ENCODE measurements at places on chromosomes 2 and 18. TPM values are rescaled to one million over a fixed set of nuclear protein-coding genes. Genes with fewer than 3 reads are reported as not detected.

- no peak overlapping the region for H3K27ac ChIP-seq
- no peak overlapping the region for H3K4me3 ChIP-seq
- no peaks in the 10 kb centered on the region for H3K36me3 ChIP-seq
- no peaks in the 10 kb centered on the region for H3K4me1 ChIP-seq
- peaks cover 71% of the 10 kb centered on the region for H3K27me3 ChIP-seq
These were observed 6.1 kb upstream of the PAX3 start for GRCh38 chr2:222304737-222305515.

- no peak overlapping the region for H3K4me3 ChIP-seq
- peak overlapping the region; percentile 47 for H3K27ac ChIP-seq
- DNase-seq, result peak; percentile 60
- H3K27me3 ChIP-seq, result no peaks in the 10 kb centered on the region
- H3K4me1 ChIP-seq, result peaks cover 58% of the 10 kb centered on the region
These were observed 28.0 kb downstream of the KCNK3 start for GRCh38 chr2:26720322-26721114.

GRCh38 chr2:169741-170140 is 94.1 kb downstream of the SH3YL1 start:
- H3K36me3 ChIP-seq, result no peaks in the 10 kb centered on the region
- H3K27ac ChIP-seq, result no peak overlapping the region
- no peak for DNase-seq
- no peaks in the 10 kb centered on the region for H3K4me1 ChIP-seq

DNA sequence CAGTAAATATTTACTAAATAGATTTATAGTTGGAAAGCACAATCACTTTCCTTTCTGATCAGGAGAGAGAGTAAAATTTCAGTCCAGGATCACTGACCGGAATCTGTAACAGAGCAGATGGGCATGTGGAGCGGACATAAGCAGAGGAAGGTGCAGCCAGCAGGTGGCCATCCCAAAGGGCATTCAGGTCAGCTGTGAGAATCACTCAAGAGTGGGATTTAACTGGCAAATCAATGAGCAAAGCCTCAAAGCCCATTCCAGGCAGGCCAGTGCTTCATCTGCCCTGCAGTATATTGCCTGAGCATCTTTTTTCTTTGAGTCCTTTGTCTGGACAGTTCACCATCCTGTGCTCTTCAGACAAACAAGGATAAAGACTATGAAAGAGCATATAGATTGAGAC is 166.4 kb upstream of the SLC14A2 start:
- no peak overlapping the region for H3K27ac ChIP-seq
- no peak overlapping the region for H3K4me3 ChIP-seq
- H3K27me3 ChIP-seq, result no peaks in the 10 kb centered on the region

DNA sequence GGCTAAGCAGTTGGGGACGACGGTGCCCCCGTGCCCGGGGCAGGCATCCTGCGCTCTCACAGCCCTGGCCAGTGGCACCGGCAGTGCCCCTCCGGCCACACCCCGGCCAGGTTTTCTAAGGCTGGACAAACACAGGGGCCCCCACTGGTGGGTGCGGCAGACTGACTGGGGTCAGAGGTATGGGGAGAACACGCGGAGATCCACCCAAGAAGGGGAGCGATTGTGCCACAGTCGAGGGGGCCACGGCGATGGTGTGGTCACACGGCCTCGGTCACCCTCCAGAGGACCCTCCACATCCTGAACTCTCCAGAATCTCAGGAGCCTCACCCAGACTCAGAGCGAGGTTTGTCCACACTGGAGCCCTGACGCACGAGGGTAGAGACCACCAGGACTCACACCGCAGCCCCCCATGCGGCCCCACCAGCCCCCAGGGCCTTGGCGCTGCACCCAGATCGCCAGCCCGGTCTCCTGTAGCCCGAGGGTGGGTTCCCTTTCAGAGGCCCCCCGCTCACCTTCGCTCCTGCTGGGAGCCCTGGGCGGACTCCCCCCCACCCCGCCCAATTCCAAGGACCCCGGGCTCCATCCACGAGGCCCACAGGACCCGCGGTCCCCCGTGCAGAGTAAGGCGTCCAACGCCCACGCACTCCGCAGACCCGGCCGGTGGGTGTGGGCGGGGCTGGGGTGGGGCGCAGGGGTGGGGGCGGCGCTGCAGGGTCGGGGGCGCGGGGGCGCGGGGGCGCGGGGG is 15.2 kb downstream of the PDCD1 start:
- no peak overlapping the region for H3K27ac ChIP-seq
- H3K36me3 ChIP-seq, result no peaks in the 10 kb centered on the region
- peaks cover 51% of the 10 kb centered on the region for H3K27me3 ChIP-seq
- DNase-seq, result no peak
- no peak overlapping the region for H3K4me3 ChIP-seq

DNA sequence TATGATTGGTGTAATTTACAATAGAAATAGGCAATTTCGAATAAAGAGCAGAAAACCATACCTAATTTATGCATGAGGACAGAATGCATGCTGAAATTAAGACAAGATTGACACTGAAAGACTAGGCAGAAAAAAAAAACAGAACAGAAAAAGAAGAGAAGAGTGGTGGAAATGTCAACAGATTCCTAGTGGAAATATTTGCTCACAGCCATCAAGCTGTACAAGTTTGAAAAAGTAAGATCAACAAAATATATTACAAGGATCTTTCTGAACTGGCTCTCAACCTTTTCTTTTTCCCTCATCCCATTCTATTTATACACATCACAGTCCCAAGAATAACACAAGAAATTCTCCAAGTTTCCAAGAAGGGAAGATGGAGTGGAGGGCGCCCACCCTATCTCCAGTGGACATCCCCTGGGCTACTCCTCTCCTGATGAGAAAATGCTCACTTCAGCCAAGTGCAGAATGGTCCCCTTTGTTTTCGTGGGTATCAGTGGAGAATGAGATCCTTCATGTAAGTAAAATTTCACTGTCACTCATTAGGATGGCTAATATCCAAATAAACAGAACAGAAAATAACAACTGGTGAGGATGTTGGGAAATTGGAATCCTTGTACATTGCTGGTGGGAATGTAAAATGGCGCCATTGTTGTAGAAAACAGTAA is 51.0 kb upstream of the ZNF532 start:
- DNase-seq, result no peak
- no peaks in the 10 kb centered on the region for H3K4me1 ChIP-seq
- H3K27me3 ChIP-seq, result no peaks in the 10 kb centered on the region
- H3K36me3 ChIP-seq, result no peaks in the 10 kb centered on the region

DNA sequence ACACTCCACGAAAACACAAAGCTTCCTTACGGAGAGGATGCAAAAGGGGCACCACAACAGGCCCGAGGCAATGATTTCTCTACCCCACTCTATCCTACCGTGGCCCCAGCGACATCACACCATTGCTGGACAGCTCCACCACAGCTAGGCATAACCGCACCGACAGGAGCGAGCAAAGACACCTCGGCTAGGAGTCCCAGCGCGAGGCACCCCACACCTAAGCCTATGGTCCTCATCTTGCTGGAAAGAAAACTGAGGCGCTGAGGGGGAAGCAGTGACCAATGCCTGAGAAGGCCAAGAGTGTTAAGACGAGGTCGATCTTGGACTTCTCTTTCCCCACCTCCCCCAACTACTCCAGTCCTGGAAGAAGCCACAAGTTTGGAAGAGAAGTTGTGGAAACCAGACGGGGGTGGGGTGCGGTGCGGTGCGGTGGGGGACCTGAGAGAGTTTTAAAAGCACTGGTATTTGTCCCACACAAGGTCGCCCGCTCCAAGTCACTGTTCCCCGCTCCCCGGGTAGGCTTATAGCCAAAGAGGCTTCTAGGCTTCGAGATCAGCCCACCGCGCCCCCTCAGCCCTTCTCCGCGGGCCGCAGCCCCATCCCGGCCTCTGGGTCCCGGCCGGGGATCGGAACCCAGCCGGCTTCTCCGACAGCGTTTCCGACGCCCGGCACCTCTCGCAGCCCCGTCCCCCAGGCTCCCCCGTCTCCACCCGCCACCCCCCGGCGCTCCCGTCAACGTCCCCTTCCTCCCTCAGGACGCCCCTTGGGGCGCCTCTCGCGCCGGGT is 766 bp downstream of the PDE6D start:
- peak overlapping the region; percentile 78 for H3K4me3 ChIP-seq
- DNase-seq, result no peak

DNA sequence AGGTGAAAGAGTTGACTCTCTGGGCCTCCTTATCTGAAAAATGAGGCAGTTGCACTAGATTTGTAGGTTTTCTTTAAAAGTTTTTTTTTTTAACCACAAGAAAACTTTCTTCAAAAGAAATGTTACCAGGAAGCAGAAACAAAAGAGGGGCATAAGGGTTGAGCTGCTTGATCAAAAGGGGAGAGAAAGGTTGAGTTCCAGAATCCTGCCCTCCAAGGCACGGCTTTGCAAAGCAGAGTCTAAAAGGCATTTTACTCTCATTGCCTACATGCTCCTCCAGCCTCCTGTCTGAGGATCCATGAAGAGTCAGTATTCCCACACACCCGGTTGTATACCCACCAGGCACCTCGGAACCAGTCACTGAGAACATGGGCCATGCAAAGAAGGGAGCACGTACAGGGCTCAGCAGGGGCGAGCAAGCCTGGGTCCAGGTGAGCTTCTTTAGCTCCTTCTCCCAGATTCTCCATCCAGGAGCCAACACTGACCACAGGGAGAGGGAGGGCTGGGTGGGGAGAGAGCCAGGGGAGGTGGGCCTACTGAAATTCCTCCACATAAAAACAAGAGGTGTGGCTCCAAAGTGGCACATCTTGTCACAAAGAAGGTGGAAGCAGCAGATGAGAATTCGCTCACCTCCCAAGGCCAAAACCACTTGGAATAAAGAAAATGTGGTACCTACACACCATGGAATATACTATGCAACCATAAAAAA is 116.0 kb upstream of the EPC2 start:
- no peaks in the 10 kb centered on the region for H3K27me3 ChIP-seq
- no peak for DNase-seq
- no peak overlapping the region for H3K4me3 ChIP-seq
- no peak overlapping the region for H3K27ac ChIP-seq
- H3K4me1 ChIP-seq, result no peaks in the 10 kb centered on the region

GRCh38 chr2:112187805-112188596 is 49.8 kb downstream of the FBLN7 start:
- no peaks in the 10 kb centered on the region for H3K36me3 ChIP-seq
- no peaks in the 10 kb centered on the region for H3K27me3 ChIP-seq
- no peaks in the 10 kb centered on the region for H3K4me1 ChIP-seq
- H3K27ac ChIP-seq, result no peak overlapping the region
- DNase-seq, result no peak

- H3K4me1 ChIP-seq, result no peaks in the 10 kb centered on the region
- H3K27ac ChIP-seq, result no peak overlapping the region
- H3K4me3 ChIP-seq, result no peak overlapping the region
- peaks cover 43% of the 10 kb centered on the region for H3K27me3 ChIP-seq
- no peaks in the 10 kb centered on the region for H3K36me3 ChIP-seq
These were observed 125.0 kb downstream of the CACNB4 start for GRCh38 chr2:151973901-151974199.

DNA sequence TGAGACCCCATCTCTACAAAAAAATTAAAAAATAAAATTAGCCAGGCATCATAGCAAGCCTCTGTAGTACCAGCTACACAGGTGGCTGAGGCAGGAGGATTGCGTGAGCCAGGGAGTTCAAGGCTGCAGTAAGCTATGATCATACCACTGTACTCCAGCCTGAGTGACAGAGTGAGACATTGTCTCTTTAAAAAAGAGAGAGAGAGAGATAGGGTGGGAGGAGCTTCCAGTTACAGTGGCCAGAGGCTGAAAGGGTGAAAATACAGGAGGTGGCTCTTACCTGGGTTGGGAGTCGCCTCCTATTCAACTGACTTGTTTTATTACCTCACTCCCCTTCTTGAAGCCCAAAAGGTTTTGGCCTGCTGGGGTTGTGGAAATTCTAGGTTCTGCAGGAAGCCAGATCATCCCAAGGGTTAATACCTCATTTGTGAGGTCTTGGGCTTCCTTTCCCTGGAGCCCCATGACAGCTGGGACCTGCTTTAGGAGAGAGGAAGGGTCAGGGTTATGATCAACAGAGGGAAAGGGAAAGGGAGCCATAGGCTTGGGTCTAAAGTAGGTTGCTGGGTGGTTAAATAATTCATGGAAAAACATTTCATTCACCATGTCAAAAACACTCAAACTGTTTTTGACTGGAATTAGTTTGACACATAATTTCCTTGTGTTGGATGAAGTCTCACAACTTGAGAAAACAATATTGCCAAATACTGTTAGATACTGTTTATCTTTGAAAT is 17.4 kb downstream of the DYNC2LI1 start:
- no peak overlapping the region for H3K4me3 ChIP-seq
- 0 out of 2 replicates have a peak, but pooled peaks cover 3% of the 10 kb centered on the region for H3K36me3 ChIP-seq
- DNase-seq, result no peak
- no peak overlapping the region for H3K27ac ChIP-seq
- no peaks in the 10 kb centered on the region for H3K4me1 ChIP-seq
- no peaks in the 10 kb centered on the region for H3K27me3 ChIP-seq

DNA sequence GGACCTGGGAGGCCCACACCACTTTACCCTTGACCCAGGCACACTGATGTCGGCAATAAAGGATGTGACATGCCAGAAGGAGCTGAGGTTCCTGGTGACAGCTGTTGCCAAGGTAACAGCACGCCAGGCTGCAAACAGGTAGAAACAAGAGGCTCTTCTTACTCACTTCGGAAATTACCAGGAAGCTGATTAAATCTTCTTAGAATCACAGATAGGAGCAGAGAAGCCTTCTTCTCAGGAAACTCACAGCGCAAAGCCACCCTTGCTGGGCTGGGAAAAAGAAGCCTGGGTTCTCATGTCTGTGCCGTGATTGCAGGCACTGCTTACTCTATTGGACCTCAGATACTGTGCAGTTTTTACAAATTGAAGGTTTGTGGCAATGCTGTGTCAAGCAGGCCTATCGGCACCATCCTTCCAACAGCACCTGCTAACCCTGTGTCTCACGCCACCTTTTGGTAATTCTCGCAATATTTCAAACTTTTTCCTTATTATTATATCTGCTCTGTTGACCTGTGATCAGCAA is 61.0 kb upstream of the TAF1B start:
- no peaks in the 10 kb centered on the region for H3K36me3 ChIP-seq
- H3K27me3 ChIP-seq, result no peaks in the 10 kb centered on the region
- H3K27ac ChIP-seq, result peak overlapping the region; percentile 83
- peaks cover 23% of the 10 kb centered on the region for H3K4me1 ChIP-seq

DNA sequence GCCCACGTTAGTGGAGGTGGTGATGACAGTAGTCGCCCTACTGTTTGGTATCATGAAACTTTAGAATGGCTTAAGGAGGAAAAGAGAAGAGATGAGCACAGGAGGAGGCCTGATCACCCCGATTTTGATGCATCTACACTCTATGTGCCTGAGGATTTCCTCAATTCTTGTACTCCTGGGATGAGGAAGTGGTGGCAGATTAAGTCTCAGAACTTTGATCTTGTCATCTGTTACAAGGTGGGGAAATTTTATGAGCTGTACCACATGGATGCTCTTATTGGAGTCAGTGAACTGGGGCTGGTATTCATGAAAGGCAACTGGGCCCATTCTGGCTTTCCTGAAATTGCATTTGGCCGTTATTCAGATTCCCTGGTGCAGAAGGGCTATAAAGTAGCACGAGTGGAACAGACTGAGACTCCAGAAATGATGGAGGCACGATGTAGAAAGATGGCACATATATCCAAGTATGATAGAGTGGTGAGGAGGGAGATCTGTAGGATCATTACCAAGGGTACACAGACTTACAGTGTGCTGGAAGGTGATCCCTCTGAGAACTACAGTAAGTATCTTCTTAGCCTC is 16.2 kb downstream of the MSH6 start:
- no peaks in the 10 kb centered on the region for H3K27me3 ChIP-seq
- no peak overlapping the region for H3K27ac ChIP-seq
- H3K36me3 ChIP-seq, result peaks cover 92% of the 10 kb centered on the region
- DNase-seq, result no peak
- no peaks in the 10 kb centered on the region for H3K4me1 ChIP-seq
- H3K4me3 ChIP-seq, result no peak overlapping the region

GREB1L gene
- total RNA-seq, result 6.0 TPM

PKP4 gene
- total RNA-seq, result 59.1 TPM

GRCh38 chr2:27145682-27146081 is 3.1 kb upstream of the TCF23 start:
- no peak overlapping the region for H3K27ac ChIP-seq
- H3K36me3 ChIP-seq, result no peaks in the 10 kb centered on the region
- peaks cover 9% of the 10 kb centered on the region for H3K27me3 ChIP-seq
- no peak overlapping the region for H3K4me3 ChIP-seq

All from PC-9 (cell line).